Kidney epithelial cell (primary cell): ENCODE measurements at places on chromosomes 12 and 14. TPM values are rescaled to one million over a fixed set of nuclear protein-coding genes. Genes with fewer than 3 reads are reported as not detected.

ANKS1B gene
- total RNA-seq = 0.13 TPM in 1 of 2 replicates, not detected in the other

ARHGDIB gene
- total RNA-seq = 10.4 and 13.8 TPM in 2 replicates

SIX4 gene
- 11.1 and 11.7 TPM in 2 replicates for total RNA-seq

TSPAN19 gene
- total RNA-seq = 0.92 TPM in 1 of 2 replicates, not detected in the other

DCN gene
- 2.9 and 3.1 TPM in 2 replicates for total RNA-seq

LTBR gene
- 134 and 219 TPM in 2 replicates for total RNA-seq

TARBP2 gene
- 59.4 and 62.0 TPM in 2 replicates for total RNA-seq

RAD51AP1 gene
- total RNA-seq = 8.7 and 9.3 TPM in 2 replicates

TPPP2 gene
- total RNA-seq = not detected in 2 replicates

HEBP1 gene
- total RNA-seq = 14.7 and 19.4 TPM in 2 replicates

GPR137C gene
- 0.46 and 1.3 TPM in 2 replicates for total RNA-seq

KIF21A gene
- total RNA-seq = 17.8 and 19.9 TPM in 2 replicates
